NCI-H1092 treated with DMSO at 0.1 percent for 48 hours (cell line): ENCODE measurements at places on chromosomes 5 and 9.

DNA sequence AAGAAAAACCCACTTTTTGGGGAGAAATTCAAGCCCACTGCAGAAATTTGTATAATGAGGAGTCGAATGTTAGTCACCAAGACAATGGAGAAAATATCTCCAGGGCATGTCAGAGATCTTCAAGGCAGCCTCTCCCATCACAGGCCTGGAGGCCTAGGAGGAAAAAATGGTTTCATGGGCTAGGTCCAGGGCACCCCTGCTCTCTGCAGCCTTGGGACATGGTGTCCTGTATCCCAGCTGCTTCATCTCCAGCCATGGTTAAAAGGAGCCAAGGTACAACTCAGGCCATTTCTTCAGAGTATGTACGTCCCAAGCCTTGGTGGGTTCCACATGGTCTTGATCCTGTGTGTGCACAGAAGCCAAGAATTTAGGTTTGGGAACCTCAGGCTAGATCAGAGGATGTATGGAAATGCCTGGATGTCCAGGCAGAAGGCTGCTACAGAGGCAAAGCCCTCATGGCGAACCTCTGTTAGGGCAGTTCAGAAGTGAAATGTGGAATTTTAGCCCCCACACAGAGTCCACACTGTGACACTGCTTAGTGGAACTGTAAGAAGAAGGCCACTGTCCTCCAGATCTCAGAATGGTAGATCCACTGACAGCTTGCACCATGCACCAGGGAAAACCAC is 561.4 kb downstream of the ISL1 start:
- DNase-seq: no peak

- DNase-seq: no peak
These were observed 414.0 kb downstream of the NFIB start for GRCh38 chr9:13899924-13900323.

- no peak for DNase-seq
These were observed 209.3 kb downstream of the DAB2IP start for GRCh38 chr9:121860744-121861143.

GRCh38 chr9:129437626-129438323 is 183.1 kb downstream of the C9orf50 start:
- peak; percentile 16 for DNase-seq

DNA sequence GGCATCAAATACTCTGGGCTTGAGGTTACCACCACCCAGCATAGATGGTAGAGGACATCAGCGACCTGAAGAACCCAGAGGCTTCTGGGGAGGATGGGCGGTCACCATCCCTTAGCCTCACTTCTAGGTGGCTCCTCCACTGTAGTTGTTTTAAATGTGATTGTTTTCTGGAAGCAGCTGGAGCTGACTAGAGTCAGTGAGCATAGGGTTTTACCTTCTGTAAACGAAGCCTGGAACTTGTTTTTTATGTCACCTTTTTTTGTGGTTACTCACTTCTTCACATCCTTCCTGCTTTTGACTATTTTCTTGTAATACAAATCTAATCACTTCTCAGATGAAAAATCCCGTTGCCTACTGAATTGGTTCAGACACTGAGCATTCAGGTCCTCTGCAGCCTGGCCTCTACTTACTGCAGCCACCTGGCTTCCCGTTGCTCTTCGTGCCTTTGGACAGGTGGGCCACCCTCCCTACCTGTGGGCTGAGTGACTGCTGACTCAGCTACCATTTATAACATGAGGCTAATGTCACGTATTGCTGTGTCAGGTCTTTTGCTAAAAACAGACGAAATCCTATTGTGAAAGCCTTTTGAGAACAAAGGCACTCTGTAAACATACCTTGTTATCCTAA is 167.8 kb downstream of the MAN2A1 start:
- DNase-seq: no peak

- peak; percentile 75 for DNase-seq
These were observed at the start of gene KIAA1958 for GRCh38 chr9:112486221-112487007. KIAA1958 (plus strand) TSS chr9:112486827; CDS start chr9:112574081, 87,254 bp downstream.
